ENCODE measurements at places on chromosomes 1 and 21. TPM values are rescaled to one million over a fixed set of nuclear protein-coding genes. Genes with fewer than 3 reads are reported as not detected.

The ILDR2 gene
- 17.0 TPM for polyA plus RNA-seq

GRCh38 chr1:215018555-215018954, 64.0 kb upstream of the KCNK2 start:
- DNase-seq: no peak

The KCNT2 gene
- polyA plus RNA-seq: 8.4 TPM

DNA sequence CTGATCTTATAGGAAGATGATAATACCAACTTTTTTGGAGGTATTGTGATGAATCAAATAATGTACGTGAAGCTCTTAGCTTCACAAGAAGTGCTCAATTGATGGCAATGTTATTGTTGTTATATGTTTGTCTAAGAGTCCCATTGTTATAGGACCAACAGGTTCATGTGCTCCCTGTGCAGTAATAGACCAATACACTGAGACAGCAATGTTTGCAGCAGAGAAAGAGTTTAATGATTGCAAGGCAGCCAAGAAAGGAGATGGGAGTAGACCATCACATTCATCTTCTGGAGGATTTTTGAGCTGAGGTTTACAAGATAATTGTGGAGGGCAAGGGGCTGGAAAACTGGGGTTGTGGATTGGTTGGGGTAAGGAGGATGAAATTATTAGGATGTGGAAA, 143.0 kb downstream of the CNIH3 start:
- no peak for DNase-seq

- no peak for DNase-seq
These were observed 8.3 kb downstream of the RASAL2 start for GRCh38 chr1:178102218-178102617.

DNA sequence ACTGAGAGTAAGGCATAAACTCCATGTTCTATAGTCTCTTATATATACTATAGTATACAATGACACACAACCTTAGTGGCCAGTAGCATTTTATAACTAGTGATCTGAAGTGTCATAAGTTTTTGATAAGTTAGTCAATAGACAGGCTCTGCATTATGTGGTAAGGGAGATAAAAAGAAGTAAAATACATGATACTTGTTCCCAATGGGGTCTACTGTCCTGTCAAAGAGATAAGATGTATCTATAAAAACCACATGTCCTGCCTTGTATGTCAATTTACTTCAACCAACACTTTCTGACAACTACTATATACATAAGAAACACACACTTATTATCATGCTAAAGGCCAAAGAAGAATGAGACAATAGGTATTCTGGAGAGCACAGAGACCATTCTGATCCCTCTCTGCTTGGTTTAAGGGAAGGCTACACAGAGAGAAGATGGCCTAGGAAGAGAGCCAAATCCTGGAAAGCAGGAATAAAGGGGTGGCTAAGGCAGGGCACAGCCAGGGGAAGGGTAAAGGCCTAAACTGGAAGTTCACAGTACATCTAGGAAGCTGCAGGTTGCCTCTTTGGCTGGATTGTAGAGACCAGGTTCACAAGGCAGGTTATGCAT, 91.4 kb downstream of the LYST start:
- no peak for DNase-seq

GRCh38 chr1:205939690-205940330, 3.4 kb downstream of the SLC26A9 start:
- no peak for DNase-seq

The TRABD2B gene
- polyA plus RNA-seq: 16.7 TPM

GRCh38 chr1:89555550-89555949, 30.9 kb downstream of the LRRC8B start:
- DNase-seq: no peak

DNA sequence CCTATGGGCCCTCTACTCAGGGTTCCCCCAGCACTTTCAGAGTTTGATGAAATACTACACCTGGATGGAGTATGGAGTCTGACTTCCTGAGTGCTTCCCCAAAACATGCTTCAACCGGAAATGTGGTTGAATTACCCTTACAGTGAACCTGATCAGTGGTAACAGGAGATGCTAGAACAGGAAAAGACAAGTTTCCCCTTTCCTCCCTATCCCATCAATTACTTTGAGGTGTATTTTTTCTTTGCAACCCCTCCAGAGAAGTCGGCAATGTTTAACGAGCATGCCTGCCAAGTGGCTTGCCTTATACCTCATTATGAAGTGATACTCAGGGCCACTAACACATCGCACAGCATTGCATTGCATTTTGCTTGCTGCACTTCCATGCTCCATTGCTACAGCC, 7.0 kb downstream of the KRTAP15-1 start:
- no peak for DNase-seq

The CELA2A gene
- polyA plus RNA-seq: 0.31 TPM

The ARHGEF16 gene
- 15.0 TPM for polyA plus RNA-seq

- no peak for DNase-seq
These were observed 64.6 kb upstream of the TARBP1 start for GRCh38 chr1:234543442-234544086.

The LEMD1 gene
- polyA plus RNA-seq: 3.6 TPM

DNA sequence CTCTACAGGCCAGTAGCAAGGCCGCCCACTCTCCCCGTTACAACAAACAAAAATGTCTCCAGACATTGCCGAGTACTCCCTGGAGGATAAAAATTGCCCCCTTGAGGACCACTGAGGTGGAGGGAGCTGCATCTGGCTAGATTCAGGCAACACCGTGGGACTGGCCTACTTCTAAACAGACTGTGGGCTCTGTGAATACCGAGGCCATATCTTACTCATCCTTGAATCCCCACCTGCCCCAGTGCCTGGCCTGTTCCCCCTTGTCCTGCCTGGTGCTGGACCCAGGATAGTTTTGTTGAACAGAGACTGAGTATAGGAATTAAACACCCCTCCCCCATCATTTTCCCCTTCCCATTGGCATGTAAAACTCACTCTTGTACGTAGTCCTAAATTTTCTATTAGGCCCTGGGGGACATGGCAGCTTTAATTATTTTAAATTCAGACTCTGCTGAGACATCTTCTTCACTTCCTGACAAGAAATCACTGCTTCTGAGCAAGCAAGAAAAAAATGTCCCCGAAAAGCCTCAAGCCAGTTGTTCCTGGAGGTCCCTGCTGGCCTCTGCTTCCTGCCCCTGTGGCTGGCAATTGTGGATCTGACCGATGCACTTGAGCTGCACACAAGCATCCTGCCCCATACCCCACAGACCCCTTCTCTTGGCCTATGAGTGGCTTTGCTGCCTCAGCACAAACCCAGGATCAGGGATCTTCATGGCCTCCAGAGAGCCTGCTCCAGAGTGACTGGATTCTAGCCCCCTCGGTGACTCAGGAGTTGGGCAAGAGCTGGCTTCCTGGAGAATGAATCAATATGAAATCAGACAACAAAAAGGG, 111.0 kb downstream of the ACTL8 start:
- DNase-seq: no peak

The IGSF3 gene
- polyA plus RNA-seq: 29.7 TPM

GRCh38 chr1:118960026-118960561, 28.0 kb downstream of the TBX15 start:
- no peak for DNase-seq

DNA sequence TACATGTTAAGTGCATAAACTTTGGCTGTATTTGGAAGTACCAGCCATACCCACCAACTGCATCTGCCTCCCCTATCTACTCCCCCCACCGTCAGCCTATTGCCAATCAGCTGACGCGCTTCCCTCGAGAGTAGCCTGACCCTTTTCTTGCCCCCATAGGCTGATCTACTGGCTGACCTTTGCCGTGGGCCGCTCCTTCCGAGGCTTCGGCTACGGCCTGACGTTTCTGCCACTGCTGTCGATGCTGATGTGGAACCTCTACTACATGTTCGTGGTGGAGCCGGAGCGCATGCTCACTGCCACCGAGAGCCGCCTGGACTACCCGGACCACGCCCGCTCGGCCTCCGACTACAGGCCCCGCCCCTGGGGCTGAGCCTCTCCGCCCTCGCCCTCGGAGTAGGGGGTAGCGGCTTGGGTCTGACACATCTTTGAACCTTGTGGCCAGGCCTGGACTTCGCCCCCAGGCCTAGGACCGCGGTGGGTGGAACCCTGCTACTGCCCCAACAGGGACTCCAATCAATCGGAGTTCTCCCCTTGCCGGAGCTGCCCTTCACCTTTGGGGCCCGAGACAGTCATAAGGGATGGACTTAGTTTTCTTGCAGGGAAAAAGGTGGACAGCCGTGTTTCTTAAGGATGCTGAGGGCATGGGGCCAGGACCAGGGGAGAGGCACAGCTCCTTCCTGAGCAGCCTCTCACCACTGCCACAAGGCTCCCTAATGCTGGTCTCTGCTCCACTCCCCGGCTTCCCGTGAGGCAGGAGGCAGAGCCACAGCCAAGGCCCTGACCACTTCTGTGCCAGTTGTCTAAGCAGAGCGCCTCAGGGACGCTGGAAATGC, 4.0 kb downstream of the GLMP start:
- no peak for DNase-seq

DNA sequence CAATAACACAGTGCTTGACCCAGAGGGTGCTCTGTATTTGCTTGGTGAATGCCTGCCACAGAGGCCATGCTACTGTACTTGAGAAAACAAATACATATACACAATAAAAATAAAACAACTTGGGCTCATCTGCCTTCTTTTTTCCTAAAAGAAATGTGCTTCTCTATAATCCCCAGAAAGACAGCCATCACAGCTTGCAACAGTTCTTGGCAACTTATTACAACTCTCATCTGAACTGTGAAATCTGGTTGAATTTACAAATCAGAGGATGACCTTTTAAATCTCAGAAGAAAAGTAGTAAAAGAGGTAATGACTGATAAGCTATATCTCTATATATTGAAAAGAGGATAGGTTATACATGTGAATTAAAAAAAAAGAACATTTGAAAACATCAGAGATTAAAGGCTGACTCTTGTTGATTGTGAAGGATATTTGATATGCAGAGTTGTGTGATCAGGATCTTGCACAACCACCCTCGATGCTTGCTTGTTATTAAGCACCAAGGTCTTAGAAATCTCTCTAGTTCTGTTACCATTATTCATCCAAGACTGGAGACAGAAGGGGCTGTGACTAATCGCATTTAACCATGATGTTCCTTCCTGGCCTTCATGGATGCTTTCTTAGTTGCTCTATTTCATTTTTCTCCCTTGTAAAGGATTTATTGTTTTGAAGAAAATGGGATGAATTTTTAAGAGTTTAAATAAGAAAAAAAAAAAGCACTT, 213.4 kb downstream of the APP start:
- DNase-seq: no peak

DNA sequence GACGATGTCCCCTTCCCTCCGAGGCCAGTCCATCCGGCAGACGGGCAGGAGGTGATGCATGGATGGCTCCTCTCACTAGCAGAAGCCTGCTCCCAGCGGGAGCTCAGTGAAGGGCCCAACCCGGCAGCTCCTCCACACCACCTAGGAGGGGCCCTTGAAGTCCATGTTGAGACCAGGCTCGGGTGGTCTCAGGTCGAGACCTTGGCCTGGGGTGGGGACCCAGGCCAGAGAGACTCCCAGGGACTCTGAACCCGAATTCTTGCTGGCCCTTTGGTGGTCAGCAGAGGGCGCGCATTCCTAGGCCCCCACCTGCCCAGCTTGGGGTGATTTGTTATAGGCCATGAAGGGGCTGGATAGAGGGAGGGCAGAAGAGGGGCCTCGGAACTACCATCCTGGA, 642 bp upstream of the NT5C1A start:
- no peak for DNase-seq

The TTC24 gene
- 0.99 TPM for polyA plus RNA-seq

Data from right renal cortex interstitium (tissue), 3 donors.